SJSA1 (cell line): ENCODE measurements at places on chromosomes 12 and 14. TPM values are rescaled to one million over a fixed set of nuclear protein-coding genes. Genes with fewer than 3 reads are reported as not detected.

GRCh38 chr12:65470256-65470655, 191.8 kb downstream of the MSRB3 start:
- no peak for DNase-seq

DNA sequence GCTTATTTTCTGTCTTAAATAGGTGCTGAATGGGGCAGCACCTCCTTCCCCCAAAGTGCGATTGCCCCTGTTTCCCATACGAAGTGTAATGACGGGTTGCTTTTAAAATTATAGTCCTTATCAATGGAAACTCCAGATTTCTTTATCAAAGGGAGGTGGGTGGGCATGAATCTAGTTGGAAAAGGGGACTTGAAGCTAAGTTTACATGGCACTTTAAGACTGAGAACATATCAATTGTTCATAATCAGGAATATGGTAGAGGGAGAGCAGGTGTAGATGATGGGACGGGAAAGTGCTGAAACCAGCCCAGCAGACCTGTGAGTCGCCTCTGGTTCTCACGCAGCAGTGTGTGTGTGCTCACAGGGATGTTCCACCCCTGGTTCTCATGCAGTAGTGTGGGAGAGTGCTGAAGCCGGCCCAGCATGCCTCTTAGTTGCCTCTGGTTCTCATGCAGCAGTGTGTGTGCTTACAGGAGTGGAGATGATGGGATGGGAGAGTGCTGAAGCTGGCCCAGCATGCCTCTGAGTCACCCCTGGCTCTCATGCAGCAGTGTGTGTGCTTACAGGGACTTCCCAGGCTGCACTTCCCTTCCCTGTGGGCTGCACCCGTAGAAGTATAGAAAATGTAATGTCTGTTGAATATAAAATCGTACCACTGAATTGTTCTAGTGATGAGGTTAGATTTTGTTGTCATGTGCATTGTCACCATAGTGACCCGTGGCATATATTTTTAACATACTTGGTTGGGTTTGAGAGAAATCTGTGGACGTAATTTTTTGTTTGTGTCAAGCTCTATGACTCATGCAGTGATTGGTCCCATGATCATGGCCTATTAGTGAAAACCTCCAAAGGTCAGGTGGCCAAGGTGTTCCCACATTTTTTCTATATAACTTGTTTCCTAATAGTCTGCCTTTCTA, 51.6 kb downstream of the GPATCH2L start:
- DNase-seq, result peak; percentile 57

GRCh38 chr14:104384776-104385071, 194.8 kb upstream of the C14orf180 start:
- no peak for DNase-seq

DNA sequence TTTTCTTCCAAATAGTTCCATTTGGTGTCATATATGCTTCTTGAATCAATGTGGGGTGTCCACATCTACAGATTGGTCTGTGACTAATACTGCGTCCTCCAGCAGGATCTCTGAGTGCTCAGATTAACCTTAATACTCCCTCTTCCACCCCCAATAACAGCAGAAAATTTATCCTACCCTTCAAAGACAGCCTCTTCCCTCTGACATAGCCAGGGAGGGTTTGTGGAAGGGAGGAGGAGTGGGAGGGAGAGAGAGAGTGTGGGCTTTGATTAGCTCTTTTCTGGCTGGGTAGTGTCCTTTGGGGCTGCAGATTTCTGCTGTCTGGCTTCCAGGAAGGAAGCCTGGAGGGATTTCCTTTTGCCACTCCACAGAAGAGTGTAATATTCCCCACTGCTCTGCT, 220.7 kb downstream of the TTC6 start:
- no peak for DNase-seq

DNA sequence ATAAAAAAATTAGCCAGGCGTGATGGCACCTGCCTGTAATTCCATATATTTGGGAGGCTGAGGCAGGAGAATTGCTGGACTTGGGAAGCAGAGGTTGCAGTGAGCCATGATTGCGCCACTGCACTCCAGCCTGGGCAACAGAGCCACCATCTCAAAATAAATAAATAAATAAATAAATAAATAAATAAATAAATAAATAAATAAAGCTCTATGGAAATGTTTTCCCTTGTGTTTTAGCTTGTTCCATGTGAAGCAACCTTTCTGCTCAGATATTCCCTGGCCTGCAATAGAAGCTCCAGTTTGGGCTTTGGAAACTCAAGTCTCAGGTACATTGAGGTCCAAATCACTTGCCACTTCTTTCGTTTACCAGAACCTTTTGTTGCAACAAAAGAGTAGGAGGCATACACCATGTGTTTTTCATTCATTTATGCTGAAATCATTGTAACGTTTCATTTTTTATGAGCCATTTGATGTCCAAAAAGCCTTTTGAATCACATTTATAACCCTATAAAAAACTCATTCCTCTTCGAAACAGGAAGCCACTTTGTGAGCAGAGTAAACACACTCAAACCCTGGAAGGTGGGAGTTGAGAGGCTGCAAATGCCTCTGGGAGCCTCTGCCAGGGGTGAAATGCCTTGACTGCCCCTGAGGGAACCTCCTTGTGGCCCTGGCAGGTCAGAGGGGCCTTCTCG, 376.6 kb upstream of the TBX3 start:
- no peak for DNase-seq

- peak; percentile 70 for DNase-seq
Observed at GRCh38 chr12:91326058-91327027, 143.7 kb upstream of the DCN start.

DNA sequence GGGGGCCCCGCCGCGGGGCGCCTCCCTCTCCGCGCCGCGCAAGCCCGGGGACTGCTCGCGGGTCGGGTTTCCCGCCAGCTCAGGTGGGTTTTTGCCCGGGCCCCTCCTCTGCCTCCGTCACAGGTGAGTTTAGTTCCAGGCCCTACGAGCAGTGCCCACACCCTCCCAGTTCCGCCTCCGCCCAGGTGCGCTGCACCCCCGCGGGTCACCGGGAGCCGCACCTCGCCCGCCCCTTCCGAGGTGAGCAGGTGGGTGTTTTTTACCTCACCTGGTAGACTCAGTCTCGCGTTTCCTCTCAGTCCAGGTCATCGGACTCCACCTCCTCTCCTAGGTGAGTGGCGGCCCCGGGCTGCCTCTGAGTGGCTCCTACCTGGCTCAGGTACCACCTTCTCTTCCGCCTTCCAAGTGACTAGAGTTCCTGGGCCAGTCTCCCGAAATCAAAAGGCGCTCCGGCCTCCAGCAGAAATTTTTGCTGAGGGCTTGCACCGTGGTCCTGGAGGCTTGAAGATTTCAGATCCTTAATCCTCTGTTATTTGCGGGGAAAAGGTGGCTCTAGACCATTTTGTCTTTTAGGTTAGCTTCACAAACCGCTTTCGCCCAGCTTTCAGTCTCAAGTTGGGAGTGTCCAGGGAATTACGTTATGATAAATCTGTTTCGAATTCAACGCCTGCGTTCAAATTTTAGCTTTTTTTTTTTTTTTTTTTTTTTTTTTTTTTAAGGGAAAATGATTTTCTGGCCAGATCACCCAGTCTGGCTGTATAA, at the start of gene TMEM30B:
Gene TMEM30B, minus strand, starts transcription at position 153 of the 762 bp plus-strand sequence. CDS start 191 bp downstream, outside the sequence.
- no peak for DNase-seq

GRCh38 chr12:121260091-121260490, 36.4 kb downstream of the CAMKK2 start:
- DNase-seq, result no peak

- no peak for DNase-seq
Observed at GRCh38 chr14:96202441-96203094, 2.1 kb upstream of the BDKRB2 start.

SCN8A gene
- total RNA-seq, result 1.4 and 4.3 TPM in 2 replicates

TMEM30B gene
- not detected in 2 replicates for total RNA-seq

SERPINA5 gene
- total RNA-seq, result 0.42 TPM in 1 of 2 replicates, not detected in the other

TARBP2 gene
- total RNA-seq, result 38.3 and 39.0 TPM in 2 replicates

CCDC38 gene
- total RNA-seq, result 0.39 TPM in 1 of 2 replicates, not detected in the other
